GM03348 (cell line): ENCODE measurements at places on chromosomes 12 and 14.
A peak's percentile ranks its signal among the peaks of the same experiment; 100 is the strongest.

GRCh38 chr12:14923944-14924343 lies 14.4 kb downstream of the ERP27 start:
- DNase-seq: no peak

- DNase-seq: peak; percentile 30
Measured at GRCh38 chr14:75259510-75259855, 19.1 kb upstream of the FOS start.

DNA sequence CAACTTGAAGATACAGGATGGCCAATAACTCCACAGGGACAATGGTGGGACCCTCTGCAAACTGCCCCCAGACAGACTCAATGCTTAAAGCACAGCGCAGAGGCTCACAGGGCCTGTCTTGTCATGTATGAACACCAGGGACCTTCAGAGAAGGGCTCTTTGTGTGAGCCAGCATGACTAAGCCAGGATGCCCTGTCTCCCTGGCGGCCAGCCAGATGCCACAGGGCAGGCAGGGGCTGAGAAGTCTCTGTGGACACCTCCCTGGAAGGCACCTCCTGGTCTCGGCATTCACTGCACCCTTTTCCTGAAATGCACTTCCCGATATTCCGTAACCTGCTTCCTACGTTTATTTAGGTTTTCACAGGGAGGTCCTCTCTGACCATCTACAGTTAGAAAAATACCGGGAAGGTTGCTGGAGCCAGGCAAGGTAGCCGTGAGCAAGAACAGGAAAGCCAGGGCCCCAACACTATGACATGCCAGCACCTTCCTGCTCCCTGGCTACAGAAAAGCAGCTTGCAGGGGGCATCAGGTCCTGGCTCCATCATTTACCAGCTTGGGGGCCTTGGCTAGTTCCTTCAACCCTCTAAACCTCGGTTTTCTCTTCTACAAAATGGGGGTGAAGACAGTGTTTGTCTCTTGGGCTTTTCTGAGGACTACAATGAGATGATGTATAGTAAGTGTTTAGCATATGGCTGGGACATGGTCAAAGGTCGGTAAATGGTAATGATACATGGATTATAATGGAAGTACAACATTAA lies 65.0 kb downstream of the PITPNM2 start:
- peak; percentile 36 for DNase-seq

GRCh38 chr14:32304296-32304695 lies 24.8 kb upstream of the AKAP6 start:
- DNase-seq: no peak

DNA sequence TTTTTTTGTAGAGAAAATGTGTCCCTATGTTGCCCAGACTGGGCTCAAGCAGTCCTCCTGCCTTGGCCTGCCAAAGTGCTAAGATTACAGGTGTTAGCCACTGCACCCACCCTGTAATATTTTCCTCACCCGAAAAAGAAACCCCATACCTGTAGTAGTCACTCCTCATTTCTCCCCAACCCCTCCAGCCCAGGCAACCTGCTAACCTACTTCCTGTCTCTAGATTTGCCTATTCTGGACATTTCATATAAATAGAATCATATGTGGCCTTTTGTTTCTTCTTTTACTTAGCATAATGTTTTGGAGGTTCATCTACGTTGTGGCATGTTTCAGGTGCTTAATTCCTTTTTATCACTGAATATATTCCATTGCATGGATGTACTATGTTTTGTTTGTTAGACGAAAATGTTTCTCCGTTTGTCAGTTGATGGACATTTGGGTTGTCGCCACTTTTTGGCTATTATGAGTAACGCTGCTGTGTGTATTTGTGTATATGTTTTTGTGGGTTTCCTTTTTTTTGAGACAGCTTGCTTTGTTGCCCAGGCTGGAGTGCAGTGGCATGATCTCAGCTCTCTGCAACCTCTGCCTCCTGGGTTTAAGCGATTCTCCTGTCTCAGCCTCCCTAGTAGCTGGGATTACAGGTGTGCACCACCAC lies 6.2 kb downstream of the ANKRD13A start:
- no peak for DNase-seq

- DNase-seq: no peak
Measured at GRCh38 chr12:128969480-128970055, 116.3 kb downstream of the GLT1D1 start.

- DNase-seq: no peak
Measured at GRCh38 chr14:63642656-63643382, 1.1 kb upstream of the WDR89 start.

DNA sequence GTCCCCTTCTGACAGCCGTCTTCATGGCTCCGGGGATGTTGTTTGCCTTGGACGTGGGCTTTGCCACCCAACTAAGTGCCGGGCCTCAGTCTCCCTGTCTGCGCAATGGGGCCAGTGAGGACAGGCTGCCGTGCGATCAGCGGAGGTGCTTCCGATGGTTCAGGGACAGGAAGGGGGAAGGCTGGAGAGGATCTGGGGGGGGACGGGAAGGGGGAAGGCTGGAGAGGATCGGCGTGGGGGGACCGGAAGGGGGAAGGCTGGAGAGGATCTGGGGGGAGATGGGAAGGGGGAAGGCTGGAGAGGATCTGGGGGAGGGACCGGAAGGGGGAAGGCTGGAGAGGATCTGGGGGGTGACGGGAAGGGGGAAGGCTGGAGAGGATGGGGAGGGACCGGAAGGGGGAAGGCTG lies 3.4 kb downstream of the MMP17 start:
- DNase-seq: peak; percentile 93

GRCh38 chr12:11920231-11920630 lies 150.5 kb upstream of the BCL2L14 start:
- no peak for DNase-seq

GRCh38 chr12:106766393-106766826 lies 8.1 kb upstream of the RIC8B start:
- DNase-seq: no peak

DNA sequence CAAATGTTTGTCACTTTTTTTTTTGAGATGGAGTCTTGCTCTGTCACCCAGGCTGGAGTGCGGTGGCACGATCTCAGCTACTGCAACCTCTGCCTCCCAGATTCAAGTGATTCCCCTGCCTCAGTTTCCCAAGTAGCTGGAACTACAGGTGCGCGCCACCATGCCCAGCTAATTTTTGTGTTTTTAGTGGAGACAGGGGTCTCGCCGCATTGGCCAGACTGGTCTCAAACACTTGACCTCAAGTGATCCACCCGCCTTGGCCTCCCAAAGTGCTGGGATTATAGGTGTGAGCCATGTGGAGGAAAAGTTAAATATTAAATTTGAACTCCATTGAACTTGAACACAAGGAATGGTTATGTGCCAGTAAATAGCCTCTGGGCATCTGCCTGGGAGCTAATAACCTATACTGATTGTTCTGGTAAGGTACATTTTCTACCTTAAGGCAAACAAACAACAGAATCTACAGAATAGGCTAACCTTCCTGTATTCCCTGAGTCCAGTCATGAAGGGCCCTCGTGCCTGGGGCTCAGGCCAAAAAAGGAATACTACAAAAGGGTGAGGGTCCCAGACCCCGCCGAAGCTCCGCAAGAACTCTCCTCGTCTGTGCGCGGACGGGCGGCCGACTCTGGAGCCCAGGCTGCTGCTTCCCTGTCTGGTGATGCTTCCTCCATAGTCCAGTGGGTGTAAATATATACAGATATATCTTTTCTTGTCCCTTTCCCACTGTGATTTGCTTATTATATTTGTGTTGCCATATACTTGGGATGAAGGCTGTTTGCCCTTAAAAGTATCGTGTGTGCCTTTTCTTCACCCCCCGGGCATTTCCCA lies 74.0 kb upstream of the EIF5 start:
- peak; percentile 40 for DNase-seq

- DNase-seq: no peak
Measured at GRCh38 chr14:68495101-68496039, 297.5 kb downstream of the ZFP36L1 start.

DNA sequence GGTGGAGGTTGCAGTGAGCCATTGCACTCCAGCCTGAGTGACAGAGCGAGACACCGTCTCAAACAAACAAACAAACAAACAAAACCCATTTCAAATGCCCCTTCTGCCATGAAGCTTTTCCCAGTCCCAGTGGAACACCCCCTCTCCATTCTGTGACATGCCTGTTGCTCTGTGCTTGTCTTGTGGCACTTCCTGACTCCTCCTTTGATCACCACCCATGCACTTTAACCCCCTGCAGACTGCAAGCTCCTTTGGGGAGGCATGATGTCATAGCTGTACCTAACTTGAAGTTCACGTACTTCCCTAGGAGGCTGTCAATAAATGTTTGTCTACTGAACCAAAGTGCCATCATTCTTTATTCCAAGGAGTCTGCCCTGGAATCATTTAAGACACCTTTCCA lies 64.7 kb downstream of the TMCC3 start:
- no peak for DNase-seq

DNA sequence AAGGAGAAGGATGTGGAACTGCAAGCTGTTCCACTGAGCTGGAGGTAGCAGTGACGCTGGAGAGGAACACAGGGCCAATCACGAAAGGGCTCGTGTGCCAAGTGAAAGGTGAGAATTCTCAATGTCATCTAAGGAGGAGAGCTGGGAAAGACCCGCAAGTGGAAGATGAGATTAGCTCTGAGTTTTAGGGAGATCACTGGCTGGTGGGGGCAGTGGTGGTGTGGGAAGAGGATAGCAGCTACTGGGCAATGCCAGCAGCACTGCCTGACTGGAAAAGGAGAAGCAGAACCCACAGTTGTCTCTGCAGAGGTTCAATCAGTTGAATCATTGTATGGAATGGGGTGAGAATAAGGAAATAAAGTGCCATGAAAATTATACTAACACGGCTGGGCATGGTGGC lies 27.8 kb downstream of the SLC25A47 start:
- DNase-seq: no peak

DNA sequence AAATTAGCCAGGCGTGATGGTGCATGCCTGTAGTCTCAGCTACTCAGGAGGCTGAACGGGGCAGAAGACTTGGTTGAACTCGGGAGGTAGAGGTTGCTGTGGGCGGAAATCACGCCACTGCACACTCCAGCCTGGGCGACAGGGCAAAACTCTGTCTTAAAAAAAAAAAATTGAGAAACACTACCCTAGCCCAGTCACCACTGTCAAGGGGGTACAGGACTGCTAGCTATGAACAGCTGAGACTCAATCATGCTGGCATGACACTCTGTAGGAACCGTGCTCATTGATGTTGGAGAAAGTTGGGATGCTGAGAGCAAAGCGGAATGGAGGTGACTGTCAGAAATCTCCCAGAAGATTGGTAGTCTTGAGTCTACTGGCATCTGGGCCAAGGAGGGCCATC lies 58.2 kb upstream of the STON2 start:
- DNase-seq: no peak

DNA sequence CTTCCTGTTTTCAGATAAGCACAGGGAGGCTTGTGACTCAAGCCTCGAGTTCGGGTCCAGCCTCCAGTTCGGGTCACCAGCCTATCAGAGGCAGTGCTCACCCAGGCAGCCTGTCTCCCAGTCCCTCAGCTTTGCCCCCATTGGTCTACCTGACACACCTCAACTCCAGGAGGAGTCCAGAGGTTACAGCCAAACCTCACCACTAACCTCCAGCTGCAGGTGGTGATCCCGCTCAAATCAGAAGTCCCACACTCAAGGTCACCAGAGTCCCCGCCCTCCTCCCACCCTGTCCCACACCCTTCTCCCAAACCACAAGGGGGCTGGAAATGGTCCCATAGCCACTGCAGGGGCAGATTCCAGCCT lies 42.1 kb downstream of the KDM2B start:
- DNase-seq: no peak

- DNase-seq: peak; percentile 56
Measured at GRCh38 chr12:42759622-42760273, 170.2 kb upstream of the PRICKLE1 start.

DNA sequence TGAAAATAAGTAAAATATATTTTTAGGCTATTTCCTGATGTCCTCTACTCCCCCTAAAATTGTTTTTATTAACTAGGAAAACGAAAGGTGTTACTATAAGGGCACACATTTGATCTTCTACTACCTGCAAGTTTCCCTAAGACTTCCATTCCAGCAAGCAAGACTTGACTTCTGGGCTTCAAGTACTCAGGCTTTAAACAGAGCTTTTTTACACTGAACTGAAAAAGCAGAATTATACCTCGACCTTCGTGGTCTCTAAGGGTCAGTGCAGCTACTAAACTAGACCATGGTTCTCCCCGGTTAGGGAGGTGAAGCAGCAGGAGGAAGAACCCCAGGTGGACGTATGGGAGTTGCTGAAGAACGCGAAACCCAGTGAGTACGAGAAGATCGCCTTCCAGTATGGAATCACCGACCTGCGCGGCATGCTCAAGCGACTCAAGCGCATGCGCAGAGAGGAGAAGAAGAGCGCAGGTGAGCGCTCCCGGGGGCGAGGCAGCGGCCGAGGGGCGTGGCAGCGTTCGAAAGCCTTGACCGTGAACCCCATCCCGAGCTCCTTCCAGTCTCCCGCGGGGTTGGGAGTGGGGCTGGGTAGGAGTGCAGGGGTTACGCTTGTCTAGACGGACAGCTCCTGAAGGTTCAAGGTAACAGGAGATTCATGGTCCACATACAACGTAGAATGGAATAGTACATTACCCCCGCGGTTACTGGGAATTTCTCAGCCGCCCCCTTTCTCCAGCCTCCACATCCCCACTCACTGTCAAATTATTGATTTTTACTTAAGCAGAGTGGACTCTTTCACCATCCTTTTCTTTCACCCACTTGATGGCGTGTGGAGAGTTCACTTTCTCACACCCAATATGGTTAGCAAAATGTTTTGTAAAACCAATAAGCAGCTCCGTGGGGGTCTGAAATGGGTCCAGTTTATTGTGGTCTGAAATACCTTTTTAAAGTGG lies 47.6 kb downstream of the MYBPC1 start:
- DNase-seq: no peak

- DNase-seq: no peak
Measured at GRCh38 chr12:4191642-4192041, 81.9 kb upstream of the CCND2 start.

DNA sequence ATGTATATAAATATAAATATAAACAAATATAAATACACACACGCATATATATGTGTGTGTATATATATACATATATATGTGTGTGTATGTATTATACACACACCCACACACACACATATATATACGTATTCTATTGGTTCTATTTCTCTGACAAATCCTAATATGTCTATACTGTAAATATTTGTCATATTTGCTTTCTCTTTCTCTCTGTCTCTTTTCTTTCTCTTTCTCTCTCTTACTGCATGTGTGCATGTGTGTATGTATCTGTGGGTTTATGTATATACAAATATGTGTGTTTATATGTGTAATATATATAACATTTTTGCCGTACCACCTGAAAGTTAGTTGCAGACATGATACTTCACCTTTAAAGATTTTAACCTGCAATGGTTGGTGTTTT lies 174.2 kb upstream of the PLEKHG7 start:
- DNase-seq: no peak
